ENCODE measurements at places on chromosomes 7 and 10.

DNA sequence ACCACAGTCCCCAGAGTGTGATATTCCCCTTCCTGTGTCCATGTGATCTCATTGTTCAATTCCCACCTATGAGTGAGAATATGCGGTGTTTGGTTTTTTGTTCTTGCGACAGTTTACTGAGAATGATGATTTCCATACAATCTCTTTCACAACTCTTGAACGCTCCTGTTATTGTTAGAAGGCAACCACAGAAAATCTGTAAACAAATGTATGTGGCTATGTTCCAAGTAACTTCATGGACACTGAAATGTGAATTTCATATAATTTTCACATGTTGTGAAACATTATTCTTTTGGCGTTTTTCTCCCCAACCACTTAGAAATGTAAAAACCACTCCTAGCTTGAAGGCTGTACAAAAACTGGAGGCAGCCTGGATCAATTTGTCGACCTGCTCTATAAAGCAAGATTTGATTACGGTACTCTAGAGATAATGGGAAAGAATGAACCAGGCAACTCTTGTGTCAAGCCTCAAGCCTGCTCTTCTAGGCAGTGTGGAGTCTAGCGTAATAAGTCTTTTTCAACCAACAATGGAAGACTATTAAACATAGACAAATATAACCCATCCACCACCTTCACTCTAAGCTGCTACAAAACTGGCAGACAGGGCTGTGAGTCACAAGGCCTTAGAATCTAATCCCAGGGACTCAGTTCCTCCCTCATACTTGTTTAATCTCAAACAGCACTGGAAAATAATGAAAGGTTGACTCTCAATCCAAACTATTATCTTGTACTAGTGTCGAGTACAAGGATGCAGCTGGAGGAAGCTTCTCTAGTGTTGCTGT is 22.7 kb downstream of the ARL3 start:
- DNase-seq: no peak

DNA sequence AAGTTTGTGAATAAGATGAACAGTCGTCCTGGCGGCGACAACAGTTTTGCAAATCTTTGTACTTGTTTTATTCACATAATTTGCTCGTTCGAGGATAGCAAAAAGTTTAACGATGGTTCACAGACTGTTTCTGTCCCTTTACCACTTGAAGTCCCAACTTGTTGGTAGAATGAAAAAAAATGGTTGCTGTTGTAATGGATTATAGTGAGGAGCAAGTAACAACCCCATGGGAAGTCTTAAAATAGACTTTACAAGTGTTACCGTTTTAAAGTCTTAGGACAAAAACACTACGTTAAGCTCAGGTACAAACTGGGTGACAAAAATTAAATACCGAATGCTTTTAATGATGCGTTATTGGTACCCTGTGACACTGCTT is 589 bp downstream of the LSM8 start:
- DNase-seq: no peak

- no peak for DNase-seq
These were observed 1063.0 kb upstream of the AUTS2 start for GRCh38 chr7:68535266-68535665.

GRCh38 chr10:102314801-102315200 is 69.5 kb downstream of the GBF1 start:
- no peak for DNase-seq

DNA sequence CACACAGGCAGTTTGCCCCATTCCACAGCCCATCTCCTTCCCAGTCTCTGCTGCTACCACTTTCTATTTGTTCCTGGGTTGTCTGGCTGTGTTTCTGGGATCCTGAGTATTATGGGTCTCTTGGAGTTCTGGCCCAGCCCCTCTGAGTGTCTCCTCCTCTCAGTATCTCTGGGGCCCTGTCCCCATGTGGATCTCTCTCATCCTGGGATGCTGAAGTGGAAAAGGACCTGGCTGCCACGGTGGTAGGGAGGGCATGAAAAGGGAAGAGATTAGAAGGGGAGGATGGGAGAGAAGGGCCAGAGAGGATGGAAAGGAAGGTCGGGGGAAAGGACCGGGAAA is 54.5 kb upstream of the LBX1 start:
- no peak for DNase-seq

- no peak for DNase-seq
These were observed 722.6 kb downstream of the GRID1 start for GRCh38 chr10:85643845-85644525.

DNA sequence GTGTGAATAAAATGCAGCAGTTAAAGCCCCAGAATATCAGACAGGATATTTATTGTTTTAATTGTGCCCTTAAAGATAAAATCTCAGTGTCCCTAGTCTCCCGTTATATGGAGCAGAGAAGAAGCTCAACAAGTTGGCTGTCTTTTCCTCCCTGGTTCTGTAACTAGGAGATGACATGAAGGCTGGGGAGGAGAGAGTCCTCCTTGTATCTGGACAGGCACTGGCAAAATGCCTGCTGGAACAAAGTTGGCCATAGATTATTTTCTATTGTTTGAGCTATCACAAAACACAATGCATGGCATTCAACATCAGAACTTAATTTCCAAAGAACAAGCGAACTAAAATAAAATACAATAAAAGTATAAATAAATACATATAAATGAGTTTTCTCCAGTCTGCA is 694.9 kb upstream of the KCND2 start:
- no peak for DNase-seq

Measured in tibial nerve (tissue), 4 donors.